Activated CD4-positive, alpha-beta T cell treated with anti-CD3 and anti-CD28 coated beads for 24 hours (primary cell): ENCODE measurements at places on chromosomes 6 and 20.

DNA sequence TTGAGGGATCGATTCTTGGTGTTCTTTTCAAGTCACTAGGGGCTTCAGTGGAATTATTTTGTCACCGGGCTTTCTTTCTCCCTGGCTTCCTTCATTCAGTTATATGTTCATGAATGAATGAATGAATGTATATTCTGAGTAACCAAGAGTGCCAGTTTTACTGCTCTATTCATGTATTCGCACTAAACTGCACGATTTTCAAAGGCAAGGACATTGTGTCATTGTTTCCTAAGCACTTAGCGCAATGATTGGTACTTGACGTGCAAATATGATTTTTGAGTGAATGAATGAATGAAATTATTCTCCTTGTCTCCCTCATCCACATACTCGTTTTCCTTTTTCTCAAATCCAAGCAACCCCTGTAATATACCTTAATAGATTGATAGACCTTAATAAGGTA, 822 bp downstream of the AFG1L start:
- no peak for DNase-seq

DNA sequence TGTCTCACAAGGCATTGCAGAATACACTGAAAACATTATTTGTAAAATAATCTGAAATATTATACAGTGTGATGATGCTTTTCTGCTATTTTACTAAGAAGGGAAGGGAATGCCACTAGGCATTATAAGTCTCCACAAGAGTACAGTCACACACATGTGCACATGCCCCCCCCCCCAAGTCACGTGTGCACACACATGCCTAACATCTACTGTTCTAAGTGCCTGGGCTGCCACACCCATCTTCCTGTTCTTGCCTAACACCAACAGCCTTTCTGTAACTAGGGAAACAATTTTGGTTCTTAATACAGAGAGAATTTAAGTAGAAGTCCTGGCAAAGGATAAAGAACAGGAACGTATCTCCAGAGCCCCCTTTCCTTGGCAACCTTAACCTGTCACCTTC, 58.2 kb upstream of the BCLAF1 start:
- no peak for DNase-seq

DNA sequence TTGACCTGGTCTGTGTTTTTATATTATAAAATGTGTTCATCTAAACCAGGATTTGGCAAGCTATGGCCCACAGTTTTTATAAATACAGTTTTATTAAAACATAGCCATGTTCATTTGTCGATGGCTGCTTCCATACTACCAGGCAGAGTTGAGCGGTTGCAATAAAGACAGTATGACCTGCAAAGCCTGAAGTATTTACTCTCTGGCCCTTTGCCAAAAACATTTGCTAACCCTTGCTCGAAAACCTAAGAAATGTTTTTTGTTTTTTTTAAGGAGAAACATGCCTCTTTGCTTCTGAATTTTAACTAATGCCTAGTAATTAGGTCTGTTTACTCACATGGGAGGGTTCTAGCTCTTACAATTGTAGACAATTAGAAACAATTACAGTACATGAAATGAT, 67.4 kb upstream of the SMIM28 start:
- DNase-seq, result no peak

GRCh38 chr6:166435574-166435973, 52.8 kb upstream of the MPC1 start:
- no peak for DNase-seq

DNA sequence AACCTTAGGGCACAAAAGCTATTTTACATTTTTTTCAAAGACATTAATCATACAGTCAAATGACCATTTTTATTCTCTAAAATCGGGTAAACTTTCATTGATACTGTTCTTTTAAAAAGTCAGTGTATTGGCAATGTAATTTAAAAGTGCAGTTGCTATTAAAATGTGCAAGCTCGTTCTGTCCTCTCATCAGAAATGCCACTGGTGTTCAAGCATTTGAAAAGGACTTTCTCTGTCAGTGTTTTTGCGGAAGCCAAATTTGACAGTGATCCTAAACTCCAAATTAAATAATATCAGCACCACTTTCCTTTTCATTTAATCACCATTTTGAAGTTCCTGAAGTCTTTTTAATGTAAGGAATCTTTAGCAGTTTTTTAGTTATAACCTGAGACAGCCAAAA, 69.6 kb downstream of the AFG1L start:
- DNase-seq, result no peak

- DNase-seq, result no peak
Measured at GRCh38 chr6:51805517-51805916, 281.9 kb downstream of the PKHD1 start.

DNA sequence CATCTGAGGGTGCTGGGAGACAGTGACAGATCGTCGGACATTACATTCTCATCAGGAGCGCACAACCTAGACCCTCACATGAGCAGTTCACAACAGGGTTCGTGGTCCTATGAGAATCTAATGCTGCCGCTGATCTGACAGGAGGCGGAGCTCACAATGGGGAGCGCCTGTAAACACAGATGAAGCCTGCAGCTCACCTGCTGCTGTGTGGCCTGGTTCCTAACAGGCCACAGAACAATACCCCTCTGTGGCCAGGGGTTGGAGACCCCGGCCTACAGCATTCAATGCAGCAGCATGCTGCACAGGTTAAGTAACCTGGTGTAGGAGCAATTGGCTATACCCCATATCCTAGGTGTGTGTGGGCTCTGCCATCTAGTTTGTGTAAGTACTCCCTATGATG, 19.5 kb downstream of the ANKRD60 start:
- no peak for DNase-seq

DNA sequence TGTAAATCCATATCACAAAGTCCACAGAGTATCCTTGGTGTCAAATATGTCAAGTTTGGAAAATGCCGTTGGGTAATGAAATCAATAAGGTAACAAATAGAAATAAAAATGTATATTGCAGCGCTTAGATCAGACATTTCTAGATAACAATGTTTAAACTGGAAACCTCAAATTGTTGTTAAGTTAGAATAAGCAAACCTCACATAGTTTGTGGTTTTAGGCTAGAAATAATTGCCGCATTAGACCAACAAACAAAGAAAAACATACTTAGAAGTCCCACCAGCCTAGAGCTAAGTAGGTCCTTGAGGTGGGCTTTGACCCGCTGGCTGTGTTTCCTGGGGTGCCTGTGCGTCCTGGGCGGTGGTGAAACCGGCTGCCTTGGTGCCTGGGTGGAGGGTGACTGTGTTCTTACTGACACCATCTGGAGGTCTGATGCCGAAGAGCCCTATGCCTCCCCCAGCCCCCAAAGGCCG, 71.4 kb downstream of the DACT2 start:
- DNase-seq, result no peak

DNA sequence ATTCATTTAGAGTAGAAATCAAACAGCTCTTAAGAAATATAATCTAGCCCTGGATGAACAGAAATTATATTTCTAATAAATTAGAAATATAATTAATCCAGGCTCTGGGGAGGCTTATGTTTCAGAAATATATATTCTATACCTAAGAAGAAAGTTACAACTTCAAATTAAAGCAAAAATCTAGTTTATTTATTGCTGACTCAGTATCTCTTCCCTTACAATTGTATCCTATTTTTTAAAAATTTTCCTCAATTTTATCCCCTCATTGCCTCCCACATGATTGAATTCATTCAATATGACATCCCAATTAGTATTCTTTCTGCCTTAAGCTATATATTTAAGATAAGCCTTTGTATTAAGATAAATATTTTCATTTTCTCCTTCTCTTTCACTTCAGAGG, 71.4 kb downstream of the HS3ST5 start:
- DNase-seq, result no peak

DNA sequence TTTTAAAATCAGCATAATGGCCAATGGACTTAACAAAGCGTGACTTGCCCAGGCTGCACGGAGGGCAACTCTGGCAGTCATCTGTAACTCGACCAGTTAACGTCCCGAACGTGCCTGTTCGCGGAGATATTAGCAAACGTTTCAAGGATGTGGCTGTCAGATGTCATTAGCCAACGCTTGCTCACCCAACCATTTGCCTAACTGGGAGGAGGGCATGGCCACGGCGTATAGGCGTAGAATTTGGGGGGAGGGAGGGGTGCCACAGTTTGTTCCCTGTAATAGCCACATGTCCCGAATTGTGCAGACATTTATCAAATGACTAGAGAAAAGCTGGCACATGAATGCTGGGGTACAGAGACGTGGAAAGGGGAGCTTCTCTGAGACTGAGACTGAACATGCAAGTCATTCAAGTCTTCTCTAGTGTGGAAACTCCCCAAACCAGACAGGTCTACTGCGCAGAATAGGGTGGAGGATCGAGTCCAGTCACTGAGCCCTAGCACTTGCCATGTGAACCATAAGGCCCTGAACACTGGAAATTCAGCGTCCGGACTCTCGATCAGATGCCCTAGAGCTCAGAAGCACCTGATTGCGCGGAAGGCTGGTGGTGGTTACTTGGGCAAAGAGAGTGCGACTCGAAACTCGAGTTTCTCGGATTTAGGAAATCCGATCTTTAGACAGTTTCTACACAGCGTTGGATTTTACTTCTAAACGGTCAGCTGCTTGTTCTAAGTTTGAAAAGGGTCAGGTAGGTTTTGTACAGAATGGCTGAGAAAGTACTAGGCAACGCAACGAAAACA, 32.6 kb downstream of the TFAP2B start:
- DNase-seq, result no peak

- no peak for DNase-seq
Measured at GRCh38 chr6:137958811-137959565, 91.9 kb downstream of the TNFAIP3 start.

DNA sequence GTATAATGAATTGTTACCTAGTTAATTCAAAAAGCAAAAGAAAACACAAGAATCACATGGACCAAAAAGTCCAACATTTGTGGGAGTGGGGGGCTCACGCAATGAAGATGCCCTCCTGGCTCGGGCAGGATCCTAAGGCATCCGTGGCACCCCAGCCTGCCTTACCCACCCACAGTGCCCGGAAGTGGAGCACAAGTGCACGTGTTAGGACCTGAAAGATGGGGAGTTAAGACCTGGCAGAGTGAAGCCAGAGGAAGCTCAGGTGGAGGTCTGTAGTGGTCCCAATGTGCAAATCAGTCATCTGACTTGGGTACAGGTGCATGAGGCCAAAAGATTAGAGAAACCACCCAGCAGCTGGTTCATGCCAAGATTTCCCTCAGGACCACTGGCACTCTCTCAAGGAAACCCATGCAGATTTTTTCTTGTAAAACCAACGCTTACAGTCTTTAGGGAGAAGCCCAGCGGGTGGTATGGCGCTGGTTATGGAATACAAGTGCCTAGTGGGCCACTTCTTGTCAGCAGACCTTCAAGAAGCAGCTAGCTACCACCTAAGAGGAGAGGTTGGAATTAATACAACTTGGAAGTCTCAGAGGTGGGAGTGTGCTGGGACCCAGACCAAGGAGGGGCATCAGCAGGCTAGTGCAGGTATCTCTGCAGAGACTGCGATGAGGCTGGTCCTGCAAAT, 42.1 kb downstream of the BFSP1 start:
- no peak for DNase-seq
